Large intestine (tissue), 12 donors: ENCODE measurements at places on chromosomes 2 and 18.

DNA sequence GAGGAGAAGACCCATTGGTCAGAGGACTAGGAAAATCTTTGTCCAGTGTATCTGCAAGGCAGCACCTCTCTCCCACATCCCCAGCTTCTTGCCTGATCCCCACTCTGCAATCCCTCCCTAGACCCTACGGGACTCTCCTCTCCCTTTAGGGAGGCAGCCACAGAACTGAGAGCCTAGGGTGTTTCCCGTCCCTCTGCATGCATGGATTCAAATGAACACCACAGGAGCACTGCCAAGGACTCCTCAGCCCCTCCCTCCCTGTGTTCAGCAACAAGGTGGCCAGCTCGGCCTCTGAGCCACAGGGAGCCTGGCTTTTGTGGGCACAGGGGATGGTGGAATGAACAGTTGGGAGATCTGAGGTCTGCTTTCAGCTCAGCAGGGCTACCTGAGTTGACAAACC is 117.1 kb downstream of the TXNL1 start:
- H3K36me3 ChIP-seq, result no peaks in the 10 kb centered on the region
- H3K4me3 ChIP-seq, result no peak overlapping the region
- no peaks in the 10 kb centered on the region for H3K27me3 ChIP-seq
- no peak for DNase-seq

- H3K4me3 ChIP-seq, result no peak overlapping the region
- no peaks in the 10 kb centered on the region for H3K4me1 ChIP-seq
- no peaks in the 10 kb centered on the region for H3K36me3 ChIP-seq
- DNase-seq, result no peak
These were observed 70.9 kb upstream of the LYPD6B start for GRCh38 chr2:148967578-148967977.

GRCh38 chr2:37414470-37414949 is 70.1 kb downstream of the QPCT start:
- H3K4me3 ChIP-seq, result no peak overlapping the region
- H3K27ac ChIP-seq, result no peak overlapping the region
- peak; percentile 9 for DNase-seq
- no peaks in the 10 kb centered on the region for H3K4me1 ChIP-seq
- H3K36me3 ChIP-seq, result no peaks in the 10 kb centered on the region
- H3K27me3 ChIP-seq, result no peaks in the 10 kb centered on the region

DNA sequence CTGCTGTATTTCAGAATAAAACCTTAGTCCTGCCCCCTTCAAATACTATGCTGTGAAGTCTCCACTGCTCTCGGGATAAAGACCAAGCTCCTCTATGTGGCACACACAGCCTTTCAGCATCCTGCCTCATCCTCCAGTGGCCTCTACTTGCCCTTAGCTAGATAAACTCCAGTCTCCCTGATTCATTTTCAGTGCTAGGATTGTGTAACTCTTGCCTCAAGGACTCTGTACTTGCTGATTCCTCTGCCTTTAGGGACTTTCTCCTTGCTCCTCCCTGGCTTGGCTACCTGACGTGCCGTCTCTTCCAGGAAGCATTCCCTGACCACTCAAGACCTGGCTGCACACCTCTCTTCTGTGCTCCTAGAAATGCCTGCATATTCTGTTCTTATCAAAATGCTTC is 416.7 kb downstream of the MTX2 start:
- no peak overlapping the region for H3K4me3 ChIP-seq
- H3K27me3 ChIP-seq, result peaks cover 20% of the 10 kb centered on the region
- no peaks in the 10 kb centered on the region for H3K4me1 ChIP-seq
- DNase-seq, result peak; percentile 27
- H3K27ac ChIP-seq, result no peak overlapping the region
- H3K36me3 ChIP-seq, result no peaks in the 10 kb centered on the region

DNA sequence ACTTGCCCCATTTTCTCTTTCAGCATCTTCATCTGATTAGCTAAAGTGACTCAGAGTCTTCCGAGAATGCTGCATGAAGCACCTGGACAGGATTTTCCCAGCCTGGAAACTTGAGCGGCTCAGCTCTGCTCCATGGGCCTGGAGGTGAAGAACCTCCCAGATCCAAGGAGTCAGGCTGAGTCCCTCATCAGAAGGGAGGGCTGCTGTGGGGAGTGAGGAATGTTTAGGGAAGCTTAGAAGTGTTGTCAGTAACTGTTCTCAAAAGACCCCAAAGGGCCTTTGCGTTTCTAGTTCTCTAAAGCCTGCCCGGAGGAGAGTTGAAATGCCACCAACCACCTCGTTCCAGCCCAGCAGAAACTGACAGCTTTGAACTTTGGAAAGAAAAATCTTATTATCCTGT is 157.1 kb downstream of the CLIP4 start:
- peaks cover 6% of the 10 kb centered on the region for H3K4me1 ChIP-seq
- H3K4me3 ChIP-seq, result no peak overlapping the region
- H3K27me3 ChIP-seq, result no peaks in the 10 kb centered on the region
- DNase-seq, result peak; percentile 5
- no peaks in the 10 kb centered on the region for H3K36me3 ChIP-seq

DNA sequence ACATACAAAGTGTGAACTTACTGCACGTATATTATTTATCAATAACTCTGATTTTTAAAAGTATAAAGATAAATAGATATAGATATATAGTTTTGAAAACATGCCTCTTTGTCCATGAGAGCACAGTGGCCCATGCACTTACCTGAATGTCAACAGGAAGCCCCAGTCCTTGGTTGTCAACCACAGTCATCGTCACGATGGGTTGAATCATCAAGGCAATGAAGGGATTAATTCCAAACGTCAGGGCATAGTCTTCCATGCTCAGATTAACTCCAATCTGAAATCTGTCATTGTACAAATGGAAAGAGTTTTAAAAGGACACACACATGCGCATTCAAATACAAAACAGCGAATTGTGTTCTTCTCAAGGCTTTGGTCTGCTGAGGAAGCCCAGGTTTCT is 15.5 kb downstream of the SCYGR4 start:
- no peaks in the 10 kb centered on the region for H3K36me3 ChIP-seq
- H3K4me3 ChIP-seq, result no peak overlapping the region
- H3K27ac ChIP-seq, result no peak overlapping the region
